CD4-positive, alpha-beta T cell treated with Interleukin-6 at 100 ng/mL for 8 hours (primary cell): ENCODE measurements at places on chromosomes 12 and 14.
A peak's percentile ranks its signal among the peaks of the same experiment; 100 is the strongest.

- DNase-seq = no peak
These were observed 5.7 kb downstream of the PAWR start for GRCh38 chr12:79685068-79685467.

DNA sequence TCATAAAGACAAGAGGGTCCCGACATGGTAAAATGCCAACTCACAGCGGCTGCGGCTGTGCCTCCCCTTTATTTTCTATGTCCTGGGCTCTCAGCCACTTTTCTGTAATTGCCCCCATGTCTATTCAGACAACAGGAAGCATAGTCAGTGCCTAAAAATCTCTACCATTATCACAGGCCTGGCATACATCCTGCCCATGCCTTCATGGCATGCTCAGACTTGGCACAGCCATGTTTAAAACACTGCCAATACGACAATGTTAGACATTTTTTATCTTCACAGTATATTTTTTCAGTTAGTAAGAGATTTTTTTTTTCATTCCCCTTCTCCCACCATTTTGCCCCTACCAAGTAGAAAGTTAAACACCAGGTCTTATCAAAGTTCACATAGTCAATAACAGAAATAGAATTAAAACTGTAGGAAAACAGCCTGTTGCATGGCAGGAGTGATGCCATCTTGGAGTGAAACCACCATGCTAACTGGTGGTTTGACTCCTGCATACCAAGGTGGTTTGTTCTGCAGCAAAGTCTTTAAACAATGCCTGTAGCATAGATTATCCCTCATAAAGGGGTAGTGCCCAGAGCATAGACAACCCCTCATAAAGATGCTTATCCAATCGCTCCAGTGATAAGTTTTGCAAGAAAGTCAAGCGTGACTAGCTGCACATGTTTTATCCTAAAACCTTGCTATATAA, 18.9 kb upstream of the CERS5 start:
- no peak for DNase-seq

GRCh38 chr14:41859336-41859735, 252.7 kb downstream of the LRFN5 start:
- no peak for DNase-seq

GRCh38 chr14:43087666-43088065, 1419.4 kb downstream of the FSCB start:
- no peak for DNase-seq

- DNase-seq = no peak
These were observed 122.0 kb downstream of the RAD51B start for GRCh38 chr14:67941456-67942018.

- DNase-seq = peak; percentile 68
These were observed 10.6 kb downstream of the CEP128 start for GRCh38 chr14:80930836-80931389.

- no peak for DNase-seq
These were observed 130.1 kb downstream of the SLC41A2 start for GRCh38 chr12:104828015-104828414.

GRCh38 chr14:96805956-96806355, 8.8 kb downstream of the VRK1 start:
- no peak for DNase-seq

GRCh38 chr14:106013879-106014376, 487.5 kb downstream of the TMEM121 start:
- DNase-seq = no peak

DNA sequence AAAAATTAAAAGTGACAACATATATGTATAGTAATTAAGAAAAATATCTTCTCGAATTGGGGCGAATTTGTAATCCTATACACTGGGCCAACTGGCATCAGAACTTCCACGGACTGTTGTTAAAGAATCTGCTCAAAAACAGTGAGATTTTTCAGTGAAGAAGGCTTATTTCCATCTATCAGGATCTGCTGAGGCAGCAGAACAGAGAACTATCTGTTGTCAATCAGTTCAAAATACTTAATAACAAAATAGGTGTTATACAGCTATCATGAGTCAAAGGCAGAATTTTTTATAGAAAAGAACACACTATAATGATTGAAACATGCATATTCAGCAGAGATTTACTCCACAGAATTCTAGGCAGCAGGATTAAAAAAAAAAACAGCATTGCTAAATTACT, 41.9 kb downstream of the IFNG-AS1 start:
- no peak for DNase-seq

GRCh38 chr12:26557326-26557725, 275.7 kb downstream of the ITPR2 start:
- DNase-seq = no peak

DNA sequence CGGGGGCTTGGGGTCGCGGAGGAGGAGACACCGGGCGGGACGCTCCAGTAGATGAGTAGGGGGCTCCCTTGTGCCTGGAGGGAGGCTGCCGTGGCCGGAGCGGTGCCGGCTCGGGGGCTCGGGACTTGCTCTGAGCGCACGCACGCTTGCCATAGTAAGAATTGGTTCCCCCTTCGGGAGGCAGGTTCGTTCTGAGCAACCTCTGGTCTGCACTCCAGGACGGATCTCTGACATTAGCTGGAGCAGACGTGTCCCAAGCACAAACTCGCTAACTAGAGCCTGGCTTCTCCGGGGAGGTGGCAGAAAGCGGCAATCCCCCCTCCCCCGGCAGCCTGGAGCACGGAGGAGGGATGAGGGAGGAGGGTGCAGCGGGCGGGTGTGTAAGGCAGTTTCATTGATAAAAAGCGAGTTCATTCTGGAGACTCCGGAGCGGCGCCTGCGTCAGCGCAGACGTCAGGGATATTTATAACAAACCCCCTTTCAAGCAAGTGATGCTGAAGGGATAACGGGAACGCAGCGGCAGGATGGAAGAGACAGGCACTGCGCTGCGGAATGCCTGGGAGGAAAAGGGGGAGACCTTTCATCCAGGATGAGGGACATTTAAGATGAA, 630 bp downstream of the FOS start:
- peak; percentile 56 for DNase-seq

DNA sequence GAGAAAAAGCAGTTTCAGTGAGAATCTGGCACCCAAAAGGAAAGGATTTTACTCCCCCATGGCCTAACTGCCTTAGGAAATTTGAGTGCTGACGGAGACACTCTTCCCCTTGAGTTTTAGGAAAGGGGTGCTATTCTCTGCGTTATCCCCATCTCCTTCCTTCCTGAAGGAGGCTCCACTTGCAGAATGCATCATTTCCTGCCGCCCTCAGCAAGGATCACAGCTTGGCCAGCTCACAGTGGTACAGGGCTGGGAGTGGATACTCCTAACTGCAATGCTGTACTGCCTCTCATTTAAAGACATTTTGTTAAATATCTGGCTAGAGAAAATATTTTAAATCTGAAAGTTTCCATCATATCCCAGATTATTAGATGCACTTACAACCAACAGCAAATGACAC, 33.0 kb downstream of the RDH12 start:
- DNase-seq = no peak

DNA sequence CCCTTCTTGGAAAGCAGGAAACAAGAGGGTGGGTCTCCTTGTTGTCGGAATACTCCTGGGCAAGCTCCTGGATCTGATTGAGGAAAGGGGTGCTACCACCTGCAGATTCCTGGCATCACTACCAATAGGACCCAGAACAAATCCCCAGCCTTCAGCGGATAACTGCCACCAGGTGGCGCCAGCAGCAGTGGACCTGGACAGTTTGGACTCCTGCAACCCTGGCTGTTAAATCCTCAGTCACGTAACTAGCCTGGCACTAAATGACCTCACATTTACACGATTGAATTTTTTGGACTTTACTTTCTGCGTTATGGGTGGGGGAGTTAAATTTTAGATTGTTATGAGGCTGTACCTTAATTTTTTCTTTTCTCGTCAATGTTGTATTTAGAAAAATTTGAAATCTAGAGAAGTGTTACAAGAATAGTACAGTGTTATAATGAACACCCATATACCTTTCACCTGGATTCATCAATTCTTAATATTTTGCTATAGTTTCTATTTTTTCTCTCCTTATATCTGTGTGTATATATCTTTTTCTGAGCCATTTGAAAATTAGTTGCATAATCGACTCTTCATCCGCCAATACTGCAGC, 95.6 kb downstream of the GAS2L3 start:
- peak; percentile 22 for DNase-seq

GRCh38 chr12:15014708-15015107, 41.9 kb downstream of the PDE6H start:
- DNase-seq = no peak

DNA sequence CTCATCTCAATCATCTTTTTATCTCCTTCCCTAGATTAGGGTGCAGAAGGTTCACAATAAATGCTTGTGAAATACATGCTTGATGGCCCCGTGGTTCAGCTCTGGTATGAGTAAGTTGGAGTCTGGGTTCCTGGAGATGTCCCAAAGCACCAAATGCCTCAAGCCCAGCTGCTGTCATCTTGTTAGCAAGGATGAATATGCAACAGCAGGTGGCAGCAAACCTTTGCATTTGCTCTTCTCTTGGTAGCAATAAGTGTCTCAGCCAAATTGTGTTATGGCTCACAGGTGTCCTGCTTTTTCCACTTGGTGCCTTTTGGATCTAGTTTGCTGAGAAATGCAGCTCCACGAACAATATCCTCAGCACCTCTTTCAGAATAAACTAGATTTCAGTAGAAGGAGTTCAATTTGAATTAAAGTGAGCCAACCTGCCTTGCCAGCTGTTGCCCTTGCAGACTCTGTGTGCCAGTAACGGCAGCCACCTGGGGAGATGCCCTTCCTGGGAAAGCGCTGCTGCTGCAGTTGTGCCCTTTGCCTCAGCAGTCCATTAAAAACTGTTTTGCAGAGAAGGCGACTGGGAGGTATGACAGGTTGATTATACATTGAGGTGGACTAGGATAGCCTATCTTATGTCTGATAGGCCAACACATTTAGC, 417.3 kb downstream of the SNAPC1 start:
- DNase-seq = no peak

GRCh38 chr14:69672356-69672755, 61.0 kb downstream of the SUSD6 start:
- no peak for DNase-seq

DNA sequence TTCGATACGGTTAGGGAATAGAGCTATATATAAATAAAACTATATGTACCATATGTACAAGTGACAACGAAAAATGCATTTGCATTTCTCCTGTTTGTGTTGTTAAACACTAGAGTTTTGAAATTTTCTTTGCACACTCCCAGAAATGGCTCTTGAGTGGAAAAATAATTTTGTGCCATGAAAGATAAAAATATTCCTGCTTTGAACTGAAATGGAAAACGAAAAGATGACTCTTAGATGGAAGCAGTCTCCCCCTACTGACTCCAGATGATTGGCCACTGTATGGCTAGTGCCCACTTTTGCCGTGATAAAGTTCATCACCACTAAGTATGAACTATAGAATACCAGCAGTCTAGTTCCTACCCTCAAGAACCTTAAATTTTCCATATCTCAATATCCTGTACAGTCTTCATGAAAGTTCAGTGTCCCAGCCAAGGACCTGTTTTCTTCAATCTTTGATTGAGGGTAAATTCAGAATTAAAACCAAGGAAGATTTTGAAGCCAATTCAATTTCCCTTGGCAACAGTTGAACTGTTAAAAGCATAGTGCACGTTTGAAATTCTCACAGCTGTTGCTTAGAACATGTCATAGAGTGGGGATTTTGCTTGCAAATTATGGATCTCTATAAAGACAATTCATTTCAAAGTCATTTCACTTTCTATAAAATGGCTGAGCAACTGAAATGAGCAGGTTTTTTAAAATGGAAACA, 1.6 kb upstream of the PPP2R5E start:
- no peak for DNase-seq

- DNase-seq = peak; percentile 33
These were observed 70.5 kb downstream of the BCL11B start for GRCh38 chr14:99201351-99202073.

GRCh38 chr14:59155886-59156285, 32.6 kb upstream of the DAAM1 start:
- DNase-seq = no peak

GRCh38 chr12:65634626-65635331, 189.5 kb upstream of the HMGA2 start:
- no peak for DNase-seq

GRCh38 chr12:71536279-71536938, 96.8 kb downstream of the LGR5 start:
- no peak for DNase-seq

DNA sequence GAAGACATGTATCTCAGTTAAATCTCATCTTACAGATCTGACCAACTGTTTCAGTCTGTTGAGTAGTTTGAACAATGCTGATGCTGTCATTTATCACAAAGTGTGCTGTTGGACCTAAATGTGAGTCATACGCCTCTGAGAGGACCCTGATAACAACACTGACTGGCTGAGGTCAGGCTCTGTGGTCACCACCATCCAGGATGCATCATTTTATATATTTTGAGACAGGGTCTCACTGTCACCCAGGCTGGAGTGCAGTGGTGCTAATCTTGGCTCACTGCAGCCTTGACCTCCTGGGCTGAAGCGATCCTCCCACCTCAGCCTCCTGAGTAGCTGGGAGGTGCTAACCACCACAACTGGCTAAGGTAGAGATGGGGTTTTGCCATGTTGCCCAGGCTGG, 181.0 kb upstream of the RGS6 start:
- DNase-seq = no peak

DNA sequence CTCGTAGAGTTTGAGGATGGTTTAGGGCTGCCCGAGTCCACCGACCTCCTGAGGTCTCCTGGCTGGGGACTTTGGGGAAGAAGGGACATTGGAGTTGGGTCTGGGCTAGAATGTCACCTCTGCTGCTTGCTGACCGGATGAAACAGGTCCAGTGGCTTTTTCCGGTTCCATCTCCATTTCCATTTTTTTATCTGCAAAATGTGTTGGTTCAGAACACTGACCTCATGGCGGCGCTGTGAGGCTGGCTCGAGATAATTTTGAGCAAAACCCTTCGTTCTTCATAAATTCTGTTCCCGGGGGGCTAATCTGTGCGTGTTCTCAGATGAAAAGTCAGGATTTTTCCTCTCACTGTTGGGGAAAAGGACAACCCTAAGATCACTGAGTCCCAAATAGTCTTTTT, 11.7 kb upstream of the MYL2 start:
- DNase-seq = no peak

- DNase-seq = no peak
These were observed 80.8 kb upstream of the CMKLR1 start for GRCh38 chr12:108419949-108420348.

DNA sequence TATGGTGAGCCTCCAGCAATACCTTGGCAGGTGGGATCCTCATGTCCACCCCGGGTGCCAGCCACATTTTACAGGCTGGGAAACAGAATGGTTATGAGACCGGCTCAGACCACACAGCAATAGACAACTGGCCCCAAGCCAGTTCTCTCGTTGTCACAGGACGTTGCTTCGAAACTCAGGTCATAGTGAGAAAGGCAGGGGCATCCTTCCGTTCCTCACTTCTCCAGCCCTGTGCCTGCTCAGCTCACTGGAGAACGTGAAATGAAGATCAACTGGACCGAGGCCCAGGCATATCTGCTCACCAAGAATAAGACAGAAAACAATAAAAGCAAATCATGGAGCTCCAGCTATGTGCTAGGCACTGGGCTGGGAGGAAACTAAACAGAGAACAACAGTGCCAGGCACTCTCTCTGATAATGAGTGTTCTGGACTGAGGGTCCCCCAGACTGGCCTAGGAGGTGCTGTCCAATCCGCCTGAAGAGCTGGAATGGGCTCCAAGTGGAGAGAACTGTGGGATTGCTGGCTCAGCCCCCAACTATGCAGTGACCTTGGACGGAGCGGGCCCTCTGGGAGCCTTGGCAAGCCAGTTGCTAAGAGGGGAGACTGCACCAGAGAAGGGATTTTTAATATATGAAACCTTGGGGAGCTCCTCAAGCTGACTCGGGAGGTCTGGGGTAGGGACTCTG, 18.8 kb upstream of the FAIM2 start:
- DNase-seq = no peak

GRCh38 chr12:123992118-123992825, 19.3 kb downstream of the ZNF664 start:
- DNase-seq = no peak
